ENCODE measurements at places on chromosomes 7 and 10.
A peak's percentile ranks its signal among the peaks of the same experiment; 100 is the strongest.

GRCh38 chr10:11450427-11450826, 161.0 kb downstream of the USP6NL start:
- DNase-seq = no peak

GRCh38 chr10:101005869-101006567, 6.4 kb downstream of the LZTS2 start:
- DNase-seq = no peak

- peak; percentile 55 for DNase-seq
These were observed 10.3 kb upstream of the ANKRD1 start for GRCh38 chr10:90930971-90931871.

- no peak for DNase-seq
These were observed 2.0 kb downstream of the GPR85 start for GRCh38 chr7:113084496-113085172.

DNA sequence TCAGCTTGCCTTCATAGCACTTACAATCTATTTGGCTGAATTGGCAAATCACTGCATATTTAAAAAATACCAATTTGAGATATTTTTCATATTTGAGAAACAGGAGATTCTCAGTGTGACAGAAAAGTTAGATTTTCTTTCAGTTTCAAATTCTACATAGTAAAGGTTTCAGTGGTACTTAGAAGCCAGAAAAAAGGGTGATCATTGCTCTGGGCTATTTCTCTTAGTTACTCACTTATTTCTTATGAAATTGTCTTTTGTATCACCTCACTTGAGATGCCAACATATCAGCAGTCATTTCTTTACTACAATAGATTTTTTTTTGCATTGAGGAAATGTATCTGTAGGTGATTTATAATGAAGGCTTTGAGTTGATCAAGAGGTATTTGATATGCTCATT, 478.2 kb downstream of the GATA3 start:
- DNase-seq = no peak
